ENCODE measurements at places on chromosomes 7 and 10.

GRCh38 chr7:104943502-104944343, 70.3 kb upstream of the KMT2E start:
- DNase-seq, result peak; percentile 47

DNA sequence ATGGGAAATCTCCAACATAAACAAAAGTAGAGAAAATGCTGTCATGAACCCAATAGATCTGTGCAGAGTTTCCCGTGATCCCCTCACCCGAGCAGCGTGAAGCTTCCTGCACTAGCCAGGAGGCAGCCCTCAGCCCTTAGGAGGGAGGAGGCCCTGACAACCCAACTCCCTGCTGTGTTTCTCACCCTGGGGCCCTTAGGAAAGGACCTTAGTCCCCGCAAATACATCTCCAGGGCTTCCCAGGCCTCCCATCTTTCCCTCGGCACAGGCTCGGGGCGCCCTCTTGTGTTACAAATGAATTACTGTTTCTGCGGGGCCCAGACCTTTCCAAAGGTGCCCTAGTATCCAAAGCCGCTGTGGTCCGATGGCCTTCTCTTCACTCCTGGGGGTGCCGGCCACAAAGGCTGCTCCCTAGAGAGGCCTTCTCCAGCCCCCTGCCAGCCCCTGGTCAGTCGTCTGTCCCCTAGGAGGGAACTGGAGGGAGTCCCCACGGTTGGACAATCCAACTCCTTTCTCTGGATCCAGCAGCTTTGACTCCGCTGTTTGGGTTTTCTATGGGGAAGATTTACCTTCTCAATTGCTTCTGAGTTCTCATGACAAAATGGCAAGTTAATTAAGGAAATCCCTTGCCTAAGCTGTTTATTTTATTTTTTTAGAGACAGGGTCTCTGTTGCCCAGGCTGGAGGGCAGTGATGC, 49.9 kb upstream of the SH2B2 start:
- peak; percentile 60 for DNase-seq

DNA sequence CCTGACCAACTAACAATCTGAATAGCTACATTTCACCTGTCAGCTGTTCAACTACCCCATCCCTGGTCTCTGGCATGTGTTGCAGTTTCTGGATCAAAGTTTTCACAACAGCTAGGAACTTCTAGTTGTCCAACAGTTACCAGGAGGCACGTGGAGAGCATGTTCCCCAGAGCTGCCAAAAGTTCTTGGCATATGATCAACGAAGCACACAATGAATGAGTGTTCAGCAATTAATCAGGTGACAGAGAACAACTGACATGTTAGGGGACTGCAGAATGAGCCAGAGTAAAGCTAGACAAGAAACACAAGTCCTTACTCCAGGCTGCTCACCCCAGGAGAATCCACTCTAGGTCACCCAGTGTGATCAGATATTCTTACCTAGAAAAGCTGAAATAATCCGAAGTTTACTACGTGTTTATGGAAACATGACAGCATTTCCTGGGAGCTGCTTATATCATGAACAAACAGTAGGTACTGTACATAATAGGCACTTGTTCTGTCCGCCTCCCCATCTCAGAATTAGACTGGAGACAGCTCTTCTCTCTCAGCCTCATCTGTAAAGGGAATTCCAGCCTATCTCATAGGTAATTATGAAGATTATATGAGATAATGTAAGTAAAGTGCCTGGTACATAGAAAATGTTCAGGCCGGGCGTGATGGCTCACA, 50.6 kb downstream of the ZNF438 start:
- DNase-seq, result no peak

DNA sequence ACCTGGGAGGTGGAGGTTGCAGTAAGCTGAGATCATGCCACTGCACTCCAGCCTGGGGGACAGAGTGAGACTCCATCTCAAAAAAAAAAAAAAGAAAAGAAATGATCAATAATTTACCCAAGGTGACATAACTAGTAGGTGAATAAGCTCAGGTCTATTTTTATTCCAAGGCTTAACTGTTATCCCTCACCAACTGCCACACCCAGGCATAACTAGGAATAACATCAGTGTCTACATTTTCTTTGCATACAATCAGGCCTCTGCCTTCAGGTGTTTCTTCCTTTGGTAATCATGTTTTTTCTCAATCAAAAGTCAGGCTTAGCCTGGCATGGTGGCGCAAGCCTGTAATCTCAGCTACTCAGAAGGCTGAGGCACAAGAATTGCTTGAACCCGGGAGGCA, 26.6 kb downstream of the CPEB3 start:
- no peak for DNase-seq

- no peak for DNase-seq
These were observed 7.1 kb downstream of the NUDT1 start for GRCh38 chr7:2248984-2249694.

DNA sequence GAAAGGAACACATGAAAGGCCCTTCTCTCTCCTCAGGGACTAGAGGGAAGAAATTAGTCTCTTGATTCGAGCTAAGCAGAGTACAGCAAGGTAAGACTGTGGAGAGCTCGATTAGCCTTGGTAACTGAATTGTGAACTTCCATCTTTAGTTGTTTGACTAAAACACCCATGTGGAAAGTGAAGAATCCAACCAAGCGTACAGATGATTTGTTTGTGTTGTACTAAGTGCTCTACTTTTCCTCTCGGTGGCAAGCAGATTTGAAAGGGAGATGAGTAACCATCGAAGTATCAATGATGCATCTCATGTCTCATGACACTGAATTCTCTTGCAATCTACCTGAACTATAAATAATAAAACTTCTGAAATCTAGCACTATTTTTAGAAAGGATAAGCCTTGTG, 80.7 kb downstream of the FZD1 start:
- peak; percentile 36 for DNase-seq

Measured in memory B cell (primary cell).